ENCODE measurements at places on chromosomes 1 and 21.

DNA sequence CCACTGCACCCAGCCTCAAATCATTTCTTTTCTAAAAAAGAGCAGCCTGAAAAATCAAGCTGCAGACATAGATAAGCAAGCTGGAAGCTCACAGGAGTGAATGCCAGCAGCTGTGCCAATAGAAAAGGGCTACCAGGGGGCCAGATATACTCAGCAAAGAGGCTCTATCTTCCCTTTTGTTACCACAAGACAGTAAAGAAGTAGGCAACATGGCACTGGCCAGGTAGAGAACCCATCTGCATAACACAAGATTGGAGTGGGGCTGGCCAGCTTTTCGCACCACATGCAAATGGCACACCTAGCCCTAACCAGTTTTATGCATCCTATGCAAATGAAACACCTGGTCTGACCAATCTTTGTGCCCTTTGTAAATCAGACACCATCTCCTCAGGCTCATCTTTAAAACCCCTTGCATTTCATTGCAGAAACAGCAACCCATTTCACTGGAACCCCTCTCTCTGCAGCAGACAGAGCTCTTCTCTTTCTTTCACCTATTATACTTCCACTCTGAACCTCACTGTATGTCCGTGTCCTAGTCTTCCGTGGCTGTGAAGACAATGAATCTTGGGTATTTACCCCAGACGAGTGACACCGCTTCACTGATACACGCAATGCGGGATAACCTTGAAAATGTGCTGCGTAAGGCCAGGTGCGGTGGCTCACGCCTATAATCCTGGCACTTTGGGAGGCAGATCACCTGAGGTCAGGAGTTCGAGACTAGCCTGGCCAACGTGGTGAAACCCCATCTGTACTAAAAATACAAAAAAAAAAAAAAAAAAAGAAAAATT is 15.1 kb downstream of the CASP9 start:
- DNase-seq: no peak

DNA sequence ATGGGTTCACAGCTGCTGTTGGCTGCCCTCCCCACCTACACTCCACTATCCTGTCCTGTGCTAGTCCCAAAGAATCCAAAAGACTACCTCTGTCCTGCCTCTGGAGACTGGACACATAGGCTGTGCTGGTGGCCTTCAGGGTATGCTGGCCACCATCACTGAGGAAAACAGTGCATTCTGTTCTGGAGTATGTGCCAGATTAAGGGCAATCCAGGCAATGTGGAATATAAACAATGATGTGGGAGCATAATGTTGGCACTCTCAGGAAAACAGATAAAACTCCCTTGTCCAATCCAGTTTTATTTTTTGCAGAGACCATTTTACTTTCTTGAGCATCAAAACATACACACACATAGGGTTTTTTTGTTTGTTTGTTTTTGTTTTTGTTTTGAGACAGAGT is 94.3 kb downstream of the GLUL start:
- DNase-seq: no peak

DNA sequence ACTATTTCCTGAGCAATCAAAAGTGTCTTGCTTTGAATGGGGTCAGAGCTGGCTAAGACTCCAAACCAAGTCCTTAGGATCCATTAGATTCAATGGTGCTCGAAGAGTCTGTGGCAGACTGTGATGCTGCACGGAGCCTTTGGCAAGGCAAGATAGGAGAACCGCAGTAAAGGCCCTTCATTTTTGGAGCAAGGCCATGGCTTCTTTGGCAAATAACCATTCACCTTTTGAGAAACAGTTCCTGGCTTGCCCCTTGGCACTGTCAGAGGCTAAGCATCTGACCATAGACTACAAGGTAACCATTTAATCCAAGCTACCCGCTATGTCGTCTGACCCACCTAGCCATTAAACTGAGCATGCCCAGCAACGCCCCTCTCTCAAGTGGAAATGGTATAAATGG is 45.2 kb downstream of the EDN2 start:
- DNase-seq: no peak

GRCh38 chr1:117606649-117607430 is 992 bp downstream of the TENT5C start:
- DNase-seq: no peak

GRCh38 chr1:55337801-55338447 is 122.8 kb upstream of the USP24 start:
- no peak for DNase-seq
